ENCODE measurements at places on chromosomes 16 and 17.

- DNase-seq = no peak
These were observed 22.9 kb downstream of the MBTPS1 start for GRCh38 chr16:84093879-84094270.

DNA sequence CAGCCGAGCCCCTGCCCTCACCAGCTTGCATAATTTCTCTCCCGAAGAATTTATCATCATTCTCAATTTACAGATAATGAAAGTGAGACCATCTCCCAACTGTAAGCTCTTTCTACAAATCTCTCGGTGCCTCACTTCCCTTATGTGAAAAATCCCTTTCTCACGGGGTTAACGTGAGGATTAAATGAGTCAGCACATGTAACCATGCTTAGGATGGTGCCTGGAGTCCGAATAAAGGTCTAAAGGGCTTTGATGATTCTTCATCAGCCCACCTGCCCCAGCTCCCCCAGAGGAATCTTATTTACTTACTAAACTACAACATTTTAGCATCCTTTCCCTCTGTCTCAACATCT is 24.8 kb upstream of the PIK3R6 start:
- DNase-seq = peak; percentile 20

DNA sequence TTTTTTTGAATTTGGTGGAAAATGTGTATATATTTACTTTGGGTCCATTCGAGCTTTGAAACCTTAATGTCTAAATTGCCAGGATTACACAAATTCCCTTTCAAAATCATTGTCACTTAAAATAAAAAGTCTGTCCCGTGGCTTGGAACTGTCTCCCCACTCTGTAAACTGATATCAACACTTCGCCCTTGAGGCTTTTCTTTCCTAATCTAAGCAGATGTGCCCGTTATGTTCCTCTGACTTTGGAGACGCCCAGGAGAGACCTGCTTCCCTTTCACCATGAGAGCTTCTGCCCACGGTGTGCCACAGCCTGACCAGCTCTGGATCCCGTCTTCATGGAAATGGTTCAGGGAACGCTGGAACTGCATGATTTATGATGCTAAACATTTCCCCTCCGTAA is 151.3 kb downstream of the C16orf95 start:
- DNase-seq = no peak

- DNase-seq = no peak
These were observed 98.3 kb downstream of the N4BP1 start for GRCh38 chr16:48511716-48512115.

DNA sequence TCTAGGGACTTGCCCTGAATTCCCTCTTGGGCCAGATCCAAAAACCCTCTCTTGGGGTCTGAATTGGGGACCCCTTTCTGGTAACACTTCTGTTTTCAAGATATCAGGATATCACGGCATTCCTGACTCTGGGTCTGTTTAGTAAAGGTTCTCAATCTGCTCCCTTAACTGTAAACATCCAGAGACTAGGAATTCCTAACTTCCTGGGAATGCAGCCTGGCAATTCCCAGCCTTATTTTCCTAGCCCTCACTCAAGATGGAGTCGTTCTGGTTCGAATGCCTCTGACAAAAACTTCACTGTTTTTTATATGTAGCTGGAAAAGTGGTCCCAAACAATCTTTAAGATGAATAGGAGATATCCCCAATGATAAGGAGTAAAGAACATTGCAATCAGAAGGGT is 141.6 kb upstream of the XYLT1 start:
- DNase-seq = no peak

GRCh38 chr17:62897706-62898105 is 68.3 kb upstream of the TANC2 start:
- no peak for DNase-seq

Data from fibroblast of mammary gland (primary cell).